ENCODE measurements at places on chromosomes 1 and 21. TPM values are rescaled to one million over a fixed set of nuclear protein-coding genes. Genes with fewer than 3 reads are reported as not detected.

- DNase-seq = no peak
Observed at GRCh38 chr1:219247441-219247840, 73.8 kb downstream of the LYPLAL1 start.

DNA sequence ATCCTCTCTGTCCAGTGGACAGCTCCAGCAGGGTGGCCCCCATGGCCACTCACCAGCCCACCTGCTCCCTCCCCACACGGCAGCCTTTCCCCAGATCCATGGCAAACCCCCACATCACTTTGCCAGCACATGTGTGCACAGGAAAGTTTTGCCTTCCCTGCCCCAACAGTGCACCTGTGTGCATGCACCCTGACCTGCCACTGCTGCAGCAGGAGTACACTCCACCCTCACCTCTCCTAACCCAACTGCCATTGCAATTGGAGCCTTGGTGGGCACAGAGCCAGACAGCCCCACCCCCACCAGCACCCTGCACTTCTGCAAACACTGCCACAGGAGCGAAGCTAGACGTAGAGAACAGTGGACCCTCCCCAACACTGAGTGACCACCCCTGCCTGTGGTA lies 308.9 kb downstream of the CEP170 start:
- no peak for DNase-seq

DNA sequence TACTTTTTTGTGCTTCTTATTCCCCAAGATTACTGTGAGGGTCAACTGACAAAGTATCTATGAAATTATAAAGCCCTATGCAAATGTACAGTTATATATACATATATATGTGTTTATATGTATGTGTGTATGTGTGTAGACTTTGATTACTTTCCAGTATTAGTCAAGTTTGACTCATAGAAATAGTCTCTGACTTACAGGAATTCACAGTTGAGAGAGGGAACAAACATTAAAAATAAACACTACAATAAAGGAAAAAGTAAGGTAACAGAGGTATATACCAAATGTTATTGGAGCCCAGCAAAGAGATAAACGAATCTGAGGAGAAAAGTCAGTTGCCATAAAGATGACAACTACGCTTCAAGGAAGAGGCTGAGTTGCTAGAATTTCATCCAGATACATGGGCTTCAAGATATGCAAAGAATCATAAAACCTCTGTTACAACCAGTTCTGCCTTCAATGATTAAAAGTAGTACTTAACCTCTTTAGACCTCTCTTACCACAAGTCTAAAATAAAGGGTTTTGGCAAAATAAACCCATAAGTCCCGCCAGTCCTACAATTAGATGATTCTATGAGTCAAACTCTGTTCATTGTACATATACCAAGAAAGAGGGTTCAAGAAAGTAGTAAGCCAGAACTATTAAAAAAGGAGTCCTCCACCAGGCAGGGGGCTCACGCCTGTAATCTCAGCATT lies 7.2 kb downstream of the IFT25 start:
- no peak for DNase-seq

INSRR gene
- not detected for total RNA-seq

REN gene
- total RNA-seq = 0.22 TPM

APCS gene
- total RNA-seq = not detected

GRCh38 chr1:231481289-231481688 lies 47.2 kb upstream of the TSNAX start:
- DNase-seq = no peak

DNA sequence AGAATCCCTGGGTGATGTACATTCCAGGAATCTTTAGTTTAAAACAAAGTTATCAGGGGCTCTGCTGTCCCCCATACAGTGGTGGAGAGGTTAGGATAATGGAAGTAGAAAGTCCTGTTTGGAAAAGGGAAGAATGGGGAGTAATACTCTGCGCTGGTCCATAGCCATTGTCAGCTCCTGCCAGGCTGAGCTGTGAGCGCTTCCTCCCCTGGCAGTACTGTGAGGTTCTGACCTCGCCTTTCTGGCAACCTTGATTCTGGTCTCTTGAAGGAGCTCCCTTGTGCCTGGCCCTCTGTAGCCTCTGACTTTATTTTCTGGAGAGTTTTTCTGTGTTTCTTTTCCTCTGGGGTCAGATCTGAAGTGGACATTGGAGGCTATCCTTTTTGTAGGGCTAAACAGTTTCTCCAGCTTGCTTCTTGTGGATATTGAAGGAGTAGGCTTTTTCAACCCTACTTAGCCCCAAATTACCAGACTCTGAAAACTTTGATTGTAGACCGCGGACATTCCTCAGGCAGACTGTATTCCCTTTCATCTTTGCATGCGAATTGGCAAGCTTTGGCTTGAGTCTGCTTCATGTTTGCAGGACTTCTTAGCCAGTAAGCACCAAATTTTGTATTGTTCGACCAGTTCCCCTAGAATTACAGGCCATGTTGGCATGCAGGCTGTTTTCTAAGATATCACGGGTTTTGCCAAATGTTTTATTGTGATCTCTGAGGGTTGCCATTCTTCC lies 13.8 kb downstream of the UBE4B start:
- DNase-seq = peak; percentile 35

DNA sequence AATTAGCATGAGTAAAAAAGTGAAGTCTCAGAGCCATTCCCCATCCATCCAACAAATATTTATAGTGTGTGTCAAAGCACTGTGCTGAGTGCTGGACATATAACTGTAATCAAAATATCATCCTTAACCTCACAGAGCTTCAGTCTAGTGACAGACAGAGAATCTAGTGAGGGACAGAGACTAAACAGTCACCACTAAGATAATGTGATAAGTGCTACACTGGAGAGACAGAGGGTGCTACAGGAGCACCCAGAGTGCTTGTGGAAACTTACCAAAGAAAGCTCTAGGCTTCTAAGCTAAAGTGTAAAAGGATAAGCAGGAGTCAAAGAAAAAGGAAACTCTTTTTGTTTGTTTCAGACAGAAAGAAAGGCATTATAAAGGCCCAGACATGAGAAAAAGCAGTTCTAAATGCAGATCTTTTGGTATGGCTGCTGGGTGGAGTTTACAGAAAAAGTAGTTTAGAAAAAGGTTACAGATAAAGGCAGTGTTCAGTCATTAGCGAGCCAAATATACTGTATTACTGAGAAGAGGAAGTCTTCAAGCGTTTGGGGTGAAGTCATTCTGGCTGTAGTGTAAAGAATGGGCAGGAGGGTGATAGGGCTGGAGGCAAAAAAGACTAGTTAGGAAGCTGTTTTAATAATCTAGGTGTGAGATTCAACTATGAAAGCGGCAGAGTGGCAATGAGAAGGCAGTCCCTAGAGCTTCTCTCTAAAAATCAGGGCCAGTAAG lies 83.8 kb downstream of the SCMH1 start:
- no peak for DNase-seq

- DNase-seq = no peak
Observed at GRCh38 chr1:176568185-176568584, 105.2 kb downstream of the PAPPA2 start.

DNA sequence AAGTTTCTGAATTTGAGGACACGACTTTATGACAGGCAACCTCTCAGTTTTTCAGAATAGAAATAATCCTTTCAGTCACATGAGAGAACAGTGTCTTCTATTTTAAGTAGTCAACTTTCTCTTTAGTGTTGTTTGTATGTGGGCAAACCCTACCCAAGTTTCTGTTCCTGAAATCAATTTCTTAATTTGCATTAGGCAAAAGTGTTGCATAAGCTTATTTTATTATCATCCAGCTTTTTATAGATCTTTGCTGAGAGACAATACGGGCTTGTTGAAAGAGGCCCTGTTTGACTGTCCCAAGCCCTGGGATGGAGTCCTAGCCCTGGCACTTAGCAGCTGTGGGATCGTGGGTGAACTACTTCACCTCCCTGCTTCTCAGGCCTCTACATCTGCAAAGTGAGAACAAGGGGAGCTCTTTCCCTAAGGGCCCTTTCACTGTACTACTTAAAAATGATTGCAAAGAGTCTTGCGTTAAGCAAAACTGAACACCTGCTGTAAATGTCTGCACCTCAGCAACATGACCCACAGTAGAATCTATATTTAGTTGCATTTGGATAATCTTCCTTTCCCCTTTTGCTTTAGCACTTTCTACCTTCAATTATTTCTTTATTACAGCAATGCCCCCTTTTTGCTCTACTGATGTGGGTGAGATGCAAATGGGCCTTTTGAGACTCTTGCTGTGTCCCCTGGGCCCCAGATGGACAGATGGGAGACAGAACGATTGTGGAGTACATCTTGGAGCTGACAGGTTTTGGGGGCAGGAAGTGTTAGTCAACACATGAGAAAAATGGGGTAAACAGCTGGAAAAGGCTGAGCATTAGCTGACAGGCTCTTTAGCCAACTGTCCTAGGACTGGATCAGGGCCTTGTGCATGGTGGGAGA lies 41.0 kb upstream of the SCAF4 start:
- no peak for DNase-seq

- DNase-seq = no peak
Observed at GRCh38 chr21:36806103-36806502, 107.2 kb downstream of the SIM2 start.

ID3 gene
- 124 TPM for total RNA-seq

- DNase-seq = no peak
Observed at GRCh38 chr1:205477759-205478247, 22.0 kb upstream of the BLACAT1 start.

RUNX1 gene
- 8.6 TPM for total RNA-seq

BACH1 gene
- 52.4 TPM for total RNA-seq

DNA sequence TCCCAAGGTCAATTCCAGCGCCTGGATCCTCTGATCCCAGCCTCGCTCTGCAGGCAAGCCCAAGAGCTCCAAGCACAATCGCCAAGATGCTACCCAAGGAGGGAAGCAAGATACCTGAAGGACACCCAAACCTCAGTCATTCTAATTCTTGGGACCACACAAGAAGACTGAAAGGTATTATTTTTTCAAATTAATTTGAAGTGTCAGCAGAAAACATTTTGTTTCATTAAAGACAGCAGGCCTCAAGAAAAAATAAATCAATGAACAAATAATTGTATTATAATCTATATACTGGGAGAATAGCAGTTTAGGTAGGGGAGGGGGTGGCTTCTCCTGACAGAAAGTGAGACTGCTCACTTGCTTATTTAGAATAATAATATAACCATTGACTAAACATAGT lies 347.8 kb downstream of the HHAT start:
- no peak for DNase-seq

GRCh38 chr1:39091845-39092645 lies 65.9 kb downstream of the NDUFS5 start:
- peak; percentile 44 for DNase-seq

DNA sequence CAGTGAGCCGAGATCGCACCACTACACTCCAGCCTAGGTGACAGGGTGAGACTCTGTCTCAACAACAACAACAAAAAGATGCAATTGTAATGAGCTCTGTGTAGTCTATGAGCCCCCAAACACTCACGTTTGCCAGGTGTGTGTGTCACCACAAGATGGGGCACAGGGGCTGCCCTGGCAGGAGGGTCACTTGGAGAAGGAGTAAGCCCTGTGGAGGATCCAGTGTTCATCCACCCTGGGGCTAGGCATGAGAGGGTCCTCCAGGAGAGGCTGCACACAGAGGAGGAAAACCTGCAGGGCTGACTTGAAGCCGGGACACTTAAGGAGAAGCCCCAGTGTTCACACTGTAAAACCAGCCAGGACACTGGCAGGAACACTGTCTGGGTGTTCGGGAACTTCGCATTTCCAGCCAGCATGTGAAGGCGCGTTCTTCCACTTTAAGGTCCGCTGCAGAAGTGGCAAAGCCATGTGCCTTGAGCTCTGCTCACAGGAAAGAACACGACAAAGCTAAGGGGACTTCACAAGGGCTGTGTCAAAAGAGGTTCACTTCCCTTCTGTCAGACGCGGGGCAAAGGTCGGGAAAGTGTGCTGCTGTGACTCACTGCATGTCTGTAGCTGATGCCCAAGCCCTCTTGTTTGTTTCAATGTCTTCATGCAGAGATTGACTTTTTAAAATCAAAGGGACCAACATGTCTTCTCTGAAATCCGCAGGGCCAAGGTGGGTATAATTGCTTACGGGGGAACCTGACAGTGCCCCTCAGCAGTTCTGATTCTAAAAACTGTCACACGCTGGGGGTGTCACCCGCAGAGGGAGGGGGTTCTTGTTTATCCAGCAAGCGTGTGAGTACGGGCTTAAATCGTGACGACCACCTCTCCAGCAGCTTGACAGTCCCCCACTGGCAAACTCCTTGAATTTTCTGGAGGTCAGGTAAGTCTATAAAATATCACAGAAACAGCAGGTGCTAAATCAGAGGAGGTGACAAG lies 102.8 kb downstream of the RIPK4 start:
- no peak for DNase-seq

DNA sequence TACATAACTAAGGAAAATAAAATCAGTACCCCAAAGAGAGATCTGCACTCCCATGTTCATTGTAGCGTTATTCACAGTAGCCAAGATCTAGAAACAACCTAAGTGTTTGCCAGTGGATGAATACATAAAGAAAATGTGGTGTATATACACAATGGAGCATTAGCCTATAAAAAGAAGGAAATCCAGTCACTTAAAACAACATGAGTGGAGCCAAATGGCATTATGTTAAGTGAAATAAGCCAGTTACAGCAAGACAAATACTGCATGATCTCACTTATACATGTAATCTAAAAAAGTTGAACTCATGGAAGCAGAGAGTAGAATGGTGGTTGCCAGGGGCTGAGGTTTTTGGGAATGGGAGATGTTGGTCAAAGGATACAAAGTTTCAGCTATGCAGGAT lies 508.3 kb upstream of the B3GALT2 start:
- no peak for DNase-seq

DNA sequence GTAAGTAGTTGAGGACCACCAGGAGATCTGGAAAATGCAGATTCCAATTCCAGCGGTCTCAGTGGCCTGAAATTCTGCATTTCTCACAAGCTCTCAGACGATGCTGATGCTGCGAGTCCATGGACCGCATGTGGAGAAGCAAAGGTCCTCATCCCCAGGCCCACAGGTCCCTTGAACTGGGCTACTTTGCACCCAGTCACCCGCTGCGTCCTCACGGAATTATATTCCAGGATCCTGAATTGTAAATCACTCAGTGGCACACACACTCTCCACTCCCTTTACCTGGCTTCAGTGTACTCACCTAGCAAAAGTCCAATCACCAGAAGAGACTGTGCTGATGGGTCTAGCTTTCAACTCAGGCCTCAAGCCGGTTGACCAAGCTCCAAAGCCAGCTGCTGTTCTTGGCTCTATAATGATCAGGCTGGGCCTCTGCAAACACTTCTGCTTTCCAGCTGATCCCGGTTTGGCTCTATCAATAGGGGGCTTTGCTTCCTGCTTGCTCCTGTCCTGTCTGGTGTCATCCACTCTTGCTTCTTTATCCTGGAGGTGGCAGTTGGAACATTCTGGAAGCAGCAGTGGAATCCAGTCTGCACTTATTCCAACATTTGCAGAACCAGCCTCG lies 904 bp upstream of the RPL22 start:
- no peak for DNase-seq

LCE1C gene
- total RNA-seq = not detected

GRCh38 chr1:53051676-53052075 lies 10.3 kb upstream of the PODN start:
- DNase-seq = no peak

GRCh38 chr1:162412002-162412401 lies at the start of gene SH2D1B:
TSS of gene SH2D1B (minus strand) at chr1:162412136. CDS start at chr1:162412016, 120 bp downstream.
- DNase-seq = no peak

- no peak for DNase-seq
Observed at GRCh38 chr1:167533851-167534300, 15.5 kb upstream of the CD247 start.

All from gastrocnemius medialis (tissue), 4 donors.